BJ (cell line): ENCODE measurements at places on chromosomes 16 and 17.

DNA sequence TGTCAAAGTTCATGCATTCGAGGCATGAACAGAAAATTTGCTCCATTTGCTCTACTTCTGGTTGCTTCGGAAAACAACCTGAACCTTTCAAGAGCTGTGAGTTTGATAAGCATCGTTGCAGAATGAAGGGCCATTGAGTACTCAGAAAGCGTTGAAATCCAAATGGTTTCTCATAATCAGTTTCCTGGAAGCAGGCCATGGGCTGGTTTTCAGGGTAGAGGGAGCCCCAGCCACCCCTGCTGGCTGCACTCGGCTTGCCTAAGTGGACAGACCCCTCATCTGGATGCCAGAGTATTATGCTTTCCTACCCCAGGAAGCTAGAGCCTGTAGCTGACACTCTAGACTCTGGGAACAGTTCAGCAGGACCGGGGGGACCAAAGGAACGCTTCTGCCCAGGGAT lies 24.4 kb downstream of the SCNN1G start:
- DNase-seq = no peak

DNA sequence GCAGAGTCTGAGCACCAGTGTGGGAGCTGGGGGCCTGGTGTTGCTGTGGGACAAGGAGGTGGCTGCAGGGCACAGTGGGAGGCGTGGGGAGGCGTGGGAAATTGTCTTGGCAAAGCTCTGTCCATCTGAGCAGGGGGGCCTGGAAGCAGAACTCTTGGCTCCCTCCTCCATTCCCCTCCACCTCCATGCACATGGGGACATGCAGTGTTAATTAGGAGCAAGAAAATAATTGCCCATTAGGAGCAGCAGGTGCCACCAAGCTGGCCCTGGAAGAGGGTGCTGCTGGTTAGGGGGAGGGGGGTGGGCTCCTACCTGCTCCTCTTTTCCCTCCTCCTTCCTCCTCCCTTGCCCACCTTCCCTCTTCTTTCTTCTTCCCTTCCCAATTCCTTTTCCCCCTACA lies 4.5 kb downstream of the TTYH2 start:
- no peak for DNase-seq

GRCh38 chr17:78411241-78411857 lies 32.9 kb downstream of the PGS1 start:
- no peak for DNase-seq

- DNase-seq = peak; percentile 25
Observed at GRCh38 chr17:50560185-50560824, at the start of gene CACNA1G. CACNA1G (plus strand) TSS chr17:50560715; CDS start chr17:50561460, 745 bp downstream.

DNA sequence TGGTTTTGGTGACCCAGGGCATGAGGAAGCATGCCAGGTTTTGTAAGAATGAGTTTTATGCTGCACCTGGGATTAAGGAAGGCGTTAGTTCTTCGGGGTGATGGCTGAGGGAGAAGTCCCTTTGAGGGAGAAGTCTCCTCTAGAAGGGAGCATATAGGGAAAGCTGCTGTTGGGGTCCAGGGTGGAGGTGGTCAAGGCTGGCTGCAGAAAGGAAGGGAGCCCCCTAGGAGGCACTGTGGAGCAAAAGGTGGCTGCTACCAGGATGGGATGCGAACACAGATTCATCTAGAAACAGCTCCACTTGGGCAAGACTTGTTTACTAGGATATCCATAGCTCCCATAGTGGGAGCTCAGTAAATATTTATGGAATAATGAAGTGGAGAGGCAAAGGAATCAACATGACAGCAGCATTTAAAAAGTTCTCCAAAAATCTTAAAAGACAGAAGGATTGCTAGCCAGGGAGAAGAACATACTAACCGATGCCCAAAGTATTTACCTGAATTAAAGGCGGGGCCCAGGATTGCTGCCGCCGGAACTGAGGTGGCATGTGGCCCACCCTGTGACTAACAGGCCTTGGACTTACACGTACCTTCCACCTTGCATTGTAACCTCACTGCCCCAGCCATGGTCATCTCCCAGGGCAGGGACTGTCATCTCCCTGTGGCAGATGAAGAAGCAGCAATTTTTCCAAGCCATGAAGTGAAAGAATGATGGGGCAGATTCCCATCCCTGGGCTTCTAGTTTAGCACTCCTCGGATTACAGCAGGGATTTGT lies 7.1 kb upstream of the LPCAT2 start:
- no peak for DNase-seq

- DNase-seq = no peak
Observed at GRCh38 chr17:75590314-75590761, 2.7 kb downstream of the MYO15B start.

GRCh38 chr16:72188541-72188940 lies 16.6 kb upstream of the PMFBP1 start:
- no peak for DNase-seq

DNA sequence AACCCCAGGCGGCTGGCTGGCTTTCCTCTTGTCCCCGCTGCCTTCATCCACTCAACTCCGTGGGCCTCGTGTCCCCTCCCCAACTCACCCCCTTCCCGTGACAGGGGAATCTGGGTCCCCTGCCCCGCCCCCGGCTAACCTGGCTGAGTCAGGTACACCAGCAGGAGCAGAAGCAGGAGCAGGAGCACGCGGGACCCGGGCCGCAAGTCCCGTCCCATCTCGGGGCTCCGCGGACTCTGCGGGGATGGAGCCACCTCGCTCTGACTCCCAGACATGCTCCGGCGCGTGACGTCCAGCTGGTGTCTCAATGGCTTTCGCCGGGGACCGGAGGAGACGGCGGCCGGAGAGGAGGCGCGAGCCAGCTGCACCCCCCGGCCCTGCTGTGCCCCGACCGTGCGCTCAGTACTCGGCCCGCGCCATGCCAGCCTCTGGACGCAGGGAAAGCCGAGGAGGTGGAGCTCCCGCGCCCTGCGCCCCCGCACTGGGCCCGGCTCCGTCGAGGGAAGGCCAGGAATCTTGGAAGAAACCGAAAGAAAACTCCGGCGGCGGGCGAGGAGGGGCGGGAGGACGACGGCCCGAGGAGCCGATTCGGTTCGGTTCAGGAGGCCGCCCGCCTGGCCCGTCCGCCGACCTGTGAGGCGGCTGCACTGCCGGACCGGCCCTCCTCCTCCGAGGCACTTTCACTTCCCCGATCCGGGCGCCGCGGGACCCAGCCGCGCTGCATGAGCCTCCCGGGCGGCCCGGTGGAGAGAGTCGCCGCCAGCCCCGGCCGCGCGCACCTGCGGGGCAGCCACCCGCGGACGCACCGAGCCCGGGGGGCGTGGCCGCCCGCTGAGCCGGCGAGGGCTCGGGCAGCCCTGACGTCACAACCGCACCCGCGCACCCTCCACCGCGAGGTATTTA lies at the start of the genes CXCL16 and ZMYND15:
CXCL16 (minus strand) TSS at position 807 of the 903 bp plus-strand sequence; CDS start at position 218, 589 bp downstream.
ZMYND15 (plus strand) TSS at position 712 of the 903 bp plus-strand sequence. CDS start 716 bp downstream, outside the sequence.
- DNase-seq = no peak

GRCh38 chr17:82097184-82097918 lies 685 bp downstream of the FASN start:
- DNase-seq = no peak

- no peak for DNase-seq
Observed at GRCh38 chr17:42685831-42686230, 3.5 kb downstream of the CNTNAP1 start.

- DNase-seq = no peak
Observed at GRCh38 chr16:27441276-27441675, 39.3 kb downstream of the IL21R start.

DNA sequence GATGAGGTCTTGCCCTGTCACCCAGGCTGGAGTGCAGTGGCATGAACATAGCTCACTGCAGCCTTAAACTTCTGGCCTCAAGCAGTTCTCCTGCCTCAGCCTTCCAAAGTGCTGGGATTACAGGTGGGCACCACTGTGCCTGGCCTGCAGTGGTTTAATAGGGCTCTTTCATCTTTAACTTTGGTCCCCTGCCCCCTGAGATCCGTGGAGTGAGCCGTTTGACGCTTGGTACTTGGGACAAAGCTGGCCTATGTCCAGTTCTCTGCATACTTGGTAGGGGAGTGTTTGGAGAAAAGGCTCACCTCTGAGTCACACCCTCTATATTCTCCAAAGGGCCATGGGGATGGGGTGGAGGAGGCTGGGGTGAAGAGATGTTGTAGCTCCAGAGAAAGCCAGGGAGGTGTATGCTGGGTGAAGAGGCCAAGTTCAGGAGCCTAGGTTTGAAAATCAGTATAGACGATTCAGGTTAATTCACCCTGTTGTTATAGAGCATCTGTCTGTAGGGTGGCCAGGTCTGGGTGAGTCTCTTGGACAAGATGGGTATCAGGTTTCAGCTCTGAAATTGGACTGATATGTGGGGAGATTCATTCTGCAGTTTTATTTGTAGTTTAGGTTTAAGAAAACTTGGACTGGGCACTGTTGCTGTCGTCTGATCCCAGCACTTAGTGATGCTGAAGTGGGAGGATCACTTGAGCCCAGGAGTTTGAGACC lies 17.6 kb downstream of the ABCC1 start:
- no peak for DNase-seq

DNA sequence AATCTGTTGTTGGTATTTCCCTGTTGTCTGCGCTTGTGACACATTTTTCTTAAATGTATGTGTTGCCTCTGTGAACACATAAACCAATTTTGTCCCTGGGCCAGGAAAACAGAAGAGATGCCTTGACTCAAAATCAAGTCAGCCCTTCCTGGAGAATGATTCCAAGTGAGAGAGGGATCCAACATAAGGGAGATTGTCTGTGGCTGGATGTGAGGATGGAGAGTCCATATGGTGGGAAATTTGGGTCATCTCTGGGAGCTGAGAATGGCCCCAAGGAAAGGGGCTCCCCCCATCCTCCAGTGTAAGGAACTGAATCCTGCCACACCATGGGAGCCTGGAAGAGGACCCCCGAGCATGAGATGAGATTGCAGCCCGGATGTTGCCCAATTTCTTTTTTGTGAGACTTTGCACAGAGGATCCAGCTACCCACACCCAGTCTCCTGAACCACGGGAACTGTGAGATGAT lies 13.5 kb downstream of the CRYM start:
- no peak for DNase-seq

GRCh38 chr17:76670020-76670717 lies 26.6 kb upstream of the ST6GALNAC1 start:
- no peak for DNase-seq

DNA sequence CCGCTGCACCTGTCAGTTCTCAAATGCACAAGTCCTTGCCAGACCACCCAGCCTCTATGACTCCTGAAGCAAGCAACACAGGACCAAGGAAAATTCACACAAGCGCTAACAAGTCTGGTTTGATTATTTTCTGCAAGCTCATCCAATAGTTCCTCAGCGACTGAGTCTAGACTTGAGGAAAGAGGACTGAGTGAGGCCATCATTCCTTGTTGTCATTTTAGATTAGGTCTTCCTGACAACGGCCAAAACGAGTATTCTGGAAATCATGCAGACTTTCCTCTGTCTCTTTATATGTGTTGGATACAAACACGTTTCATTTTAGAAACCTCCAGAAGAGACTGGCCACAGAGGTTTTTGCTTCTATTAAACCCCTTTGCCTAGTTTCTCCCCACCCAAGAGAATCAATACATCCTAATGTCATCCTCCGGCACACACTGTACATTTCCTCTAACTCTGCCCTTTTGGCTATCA lies 561 bp downstream of the CCDC47 start:
- no peak for DNase-seq

GRCh38 chr17:82865774-82866395 lies 26.1 kb upstream of the ZNF750 start:
- no peak for DNase-seq

- no peak for DNase-seq
Observed at GRCh38 chr16:82096641-82097040, 61.6 kb downstream of the HSD17B2 start.

- DNase-seq = no peak
Observed at GRCh38 chr16:3548445-3548844, 28.8 kb downstream of the NLRC3 start.

- DNase-seq = no peak
Observed at GRCh38 chr17:15081008-15081407, 184.1 kb downstream of the PMP22 start.

- no peak for DNase-seq
Observed at GRCh38 chr17:44210342-44211192, 8.9 kb downstream of the UBTF start.

GRCh38 chr16:4591706-4592470 lies 22.8 kb downstream of the UBALD1 start:
- no peak for DNase-seq

DNA sequence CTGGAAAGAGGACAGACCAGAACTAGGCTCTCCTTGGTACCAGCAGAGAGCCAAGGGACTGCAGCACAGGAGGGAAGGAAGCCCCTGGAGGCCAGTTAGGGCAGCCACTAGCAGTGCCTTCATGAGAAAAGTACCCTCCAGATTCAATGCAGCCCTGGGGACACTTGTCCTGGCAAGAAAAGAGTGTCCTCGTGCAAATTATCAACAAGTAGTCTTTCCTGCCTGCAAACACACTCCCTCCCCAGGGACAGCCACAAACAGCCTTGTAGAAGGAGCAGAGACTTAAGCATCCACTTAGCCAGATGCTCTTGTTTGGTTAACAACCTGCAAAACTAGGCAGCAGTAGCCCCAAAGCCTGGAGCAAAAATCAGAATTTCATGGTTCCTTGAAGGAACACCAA lies 24.3 kb downstream of the CENPV start:
- DNase-seq = no peak

GRCh38 chr16:48123104-48123788 lies 32.5 kb downstream of the ABCC12 start:
- peak; percentile 97 for DNase-seq
